Muscle of back (tissue), 13 donors: ENCODE measurements at places on chromosomes 7 and 10. TPM values are rescaled to one million over a fixed set of nuclear protein-coding genes. Genes with fewer than 3 reads are reported as not detected.

DNA sequence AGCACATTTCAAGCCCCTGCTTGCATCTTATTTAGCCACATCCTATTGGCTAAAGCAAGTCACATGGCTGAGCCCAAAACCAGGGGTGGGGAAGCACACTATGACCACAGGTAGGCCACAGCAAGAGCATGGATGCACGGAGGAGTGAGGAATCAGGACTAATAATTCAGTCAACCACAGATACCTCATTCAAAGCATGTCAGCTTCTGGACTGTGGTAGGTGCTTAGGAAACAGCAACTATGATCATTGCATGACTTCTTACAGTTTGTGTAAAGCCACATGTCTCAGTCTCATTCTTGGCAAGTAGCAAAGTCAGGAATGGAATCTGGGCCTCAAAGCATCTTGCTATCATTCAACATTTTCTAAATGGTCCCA is 79.0 kb upstream of the EMX2 start:
- no peak for DNase-seq

DNA sequence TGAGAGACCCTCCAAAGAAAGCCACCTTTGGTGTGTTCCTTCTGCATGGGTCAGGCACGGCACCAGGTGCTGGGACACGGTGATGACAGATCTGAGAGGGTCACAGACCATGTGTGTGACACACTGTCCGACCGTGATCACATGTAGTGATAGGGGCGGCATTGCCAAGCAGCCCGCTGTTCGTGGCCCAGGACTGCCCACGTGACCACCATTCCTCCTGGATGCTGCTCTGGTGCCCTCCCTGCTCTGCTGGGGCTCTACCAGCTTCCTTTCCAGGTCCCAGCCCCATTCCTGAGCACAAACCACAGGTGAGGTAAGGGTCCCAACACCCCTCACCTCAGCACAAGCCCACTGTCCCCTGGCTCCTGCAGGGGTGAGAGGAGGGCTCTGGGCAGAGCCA is 10.1 kb upstream of the SLC18A3 start:
- no peak for DNase-seq

- peak; percentile 60 for DNase-seq
These were observed at the start of gene CD36 for GRCh38 chr7:80637911-80638765. Gene CD36 (plus strand): TSS chr7:80638642. CDS start chr7:80646741, 8,099 bp downstream.

GRCh38 chr10:54065106-54065505 is 735.9 kb downstream of the PCDH15 start:
- DNase-seq, result no peak

DNA sequence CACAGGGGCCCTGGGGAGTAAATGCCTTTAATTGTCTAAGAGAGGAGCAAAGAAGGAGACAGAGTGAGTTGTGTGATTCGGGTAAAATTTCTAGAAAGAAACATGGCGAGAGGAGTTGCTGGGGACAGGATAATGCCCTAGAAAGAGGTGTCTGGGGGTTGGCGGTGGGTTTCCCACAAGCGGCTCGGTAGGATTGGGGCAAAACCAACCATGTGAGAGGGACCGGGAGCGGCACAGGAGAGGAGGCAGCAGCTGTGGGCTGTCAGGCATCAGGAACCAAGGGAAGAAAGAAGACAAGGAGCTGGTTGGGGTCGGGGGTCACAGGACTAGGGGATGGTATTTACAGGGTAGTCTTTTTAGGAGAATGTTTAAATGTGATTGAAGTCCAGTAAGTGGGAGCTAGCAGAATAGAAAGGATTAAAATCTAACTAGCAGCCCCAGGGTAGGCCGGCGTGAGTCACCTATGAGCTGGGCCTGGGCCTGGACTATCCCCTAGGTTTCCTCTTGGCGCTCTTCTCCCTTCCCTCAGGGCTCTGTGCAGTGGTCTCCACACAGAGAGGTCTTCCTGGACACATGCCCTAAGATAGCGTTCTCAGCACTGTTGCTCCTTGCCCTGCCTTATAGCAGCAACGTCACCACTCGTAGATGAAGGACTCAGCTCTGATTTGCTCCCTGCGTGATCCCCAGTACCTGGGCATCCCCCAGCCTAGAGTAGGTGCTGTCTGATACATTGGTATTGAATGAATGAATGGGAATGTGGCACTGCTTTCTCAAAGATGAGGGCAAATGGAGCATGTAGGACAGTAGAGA is 32.6 kb downstream of the IKZF1 start:
- no peak for DNase-seq

DNA sequence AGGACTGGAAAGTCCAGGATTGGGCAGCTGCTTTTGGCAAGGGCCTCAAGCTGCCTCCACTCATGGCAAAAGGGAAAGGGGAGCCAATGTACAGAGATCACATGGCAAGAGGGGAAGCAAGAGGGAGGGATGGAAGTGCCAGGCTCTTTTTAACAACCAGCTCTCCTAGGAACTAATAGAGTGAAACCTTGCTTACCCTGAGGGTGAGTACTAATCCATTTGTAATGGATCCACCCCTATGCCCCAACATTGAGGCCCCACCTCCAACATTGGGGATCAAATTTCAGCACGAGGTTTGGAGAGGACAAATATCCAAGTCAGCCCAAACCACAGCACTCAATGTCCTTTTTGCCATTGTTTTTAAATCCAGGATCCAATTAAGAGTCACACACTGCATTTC is 12.5 kb downstream of the HABP2 start:
- DNase-seq, result no peak

DNA sequence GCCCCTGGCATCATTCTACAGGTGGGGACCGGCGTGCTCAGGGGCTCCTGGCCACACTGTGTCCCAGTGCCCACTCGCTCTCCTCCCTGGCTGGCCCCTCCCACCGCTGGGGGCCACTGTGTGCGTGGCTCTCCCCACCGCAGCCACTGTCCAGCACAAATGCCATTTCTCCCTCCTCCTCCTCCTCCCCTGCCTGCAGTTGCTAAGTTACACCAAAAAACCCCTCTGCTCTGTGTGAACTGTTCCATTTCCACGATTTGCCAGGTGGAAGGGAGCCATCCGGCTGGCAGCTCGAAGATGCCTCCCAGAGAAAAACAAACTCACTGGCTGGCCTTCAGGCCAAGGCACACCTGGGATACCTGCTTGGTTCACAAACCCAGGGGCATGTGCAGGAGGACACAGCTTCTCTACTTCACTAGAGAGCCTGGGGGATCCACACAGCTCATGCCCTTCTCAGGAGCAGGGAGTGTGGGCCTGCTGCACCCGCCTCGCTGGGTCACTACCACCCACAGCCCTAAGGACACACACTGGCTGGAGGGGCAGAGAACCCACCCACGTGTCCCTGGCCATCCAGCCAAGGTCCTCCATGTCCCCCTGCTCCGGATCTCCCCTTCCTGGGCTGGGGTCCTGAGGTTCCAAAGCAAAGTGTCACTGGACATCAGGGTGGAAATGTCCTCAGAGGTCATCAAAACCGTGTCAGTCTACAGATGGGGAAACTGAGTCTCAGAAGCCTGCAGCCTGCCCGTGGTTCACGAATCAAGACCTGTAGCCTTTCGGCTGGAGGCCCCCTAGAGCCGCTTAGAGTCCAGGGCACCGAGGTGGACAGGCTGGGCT is 1.7 kb downstream of the RASGEF1A start:
- no peak for DNase-seq

DNA sequence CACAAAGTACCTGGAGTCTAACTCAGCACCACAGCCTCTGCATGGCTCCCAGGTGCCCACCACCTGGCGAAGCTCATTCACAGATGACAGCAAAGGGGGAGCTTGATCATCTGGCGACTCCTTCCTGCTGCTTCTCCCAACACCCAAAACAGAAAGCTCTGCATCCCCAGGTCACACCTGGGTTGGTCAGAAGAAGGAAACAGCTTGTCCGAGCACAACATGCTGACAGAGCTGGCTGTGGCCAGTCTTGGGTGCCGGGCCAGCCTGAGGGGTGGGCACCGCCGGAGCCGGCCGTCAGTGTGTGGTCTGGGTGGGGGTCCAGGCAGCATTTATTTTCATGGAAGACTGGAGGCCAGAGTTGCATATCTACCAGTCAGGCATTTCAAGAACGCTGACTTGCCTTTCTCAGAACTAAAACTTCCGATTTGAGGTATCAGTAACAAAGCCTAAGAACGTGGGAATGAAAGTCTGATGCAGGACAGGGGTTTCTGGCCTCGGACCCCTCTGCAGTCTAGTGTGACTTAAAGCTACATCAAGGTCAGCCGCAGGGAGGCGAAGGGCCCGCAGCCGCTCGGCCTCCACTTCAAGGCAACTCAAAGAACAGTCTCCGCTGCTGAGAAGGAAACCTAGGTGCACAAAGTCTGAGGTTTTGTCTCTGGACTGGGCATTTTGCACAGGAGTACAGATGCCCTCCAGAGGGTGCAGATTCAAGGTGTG is 109.6 kb downstream of the CYTH3 start:
- DNase-seq, result no peak

- no peak for DNase-seq
These were observed 108.8 kb downstream of the GNAI1 start for GRCh38 chr7:80243425-80243824.

- no peak for DNase-seq
These were observed 612 bp downstream of the HILPDA start for GRCh38 chr7:128456255-128456725.

GRCh38 chr7:28626624-28627262 is 214.4 kb downstream of the CREB5 start:
- DNase-seq, result no peak

DNA sequence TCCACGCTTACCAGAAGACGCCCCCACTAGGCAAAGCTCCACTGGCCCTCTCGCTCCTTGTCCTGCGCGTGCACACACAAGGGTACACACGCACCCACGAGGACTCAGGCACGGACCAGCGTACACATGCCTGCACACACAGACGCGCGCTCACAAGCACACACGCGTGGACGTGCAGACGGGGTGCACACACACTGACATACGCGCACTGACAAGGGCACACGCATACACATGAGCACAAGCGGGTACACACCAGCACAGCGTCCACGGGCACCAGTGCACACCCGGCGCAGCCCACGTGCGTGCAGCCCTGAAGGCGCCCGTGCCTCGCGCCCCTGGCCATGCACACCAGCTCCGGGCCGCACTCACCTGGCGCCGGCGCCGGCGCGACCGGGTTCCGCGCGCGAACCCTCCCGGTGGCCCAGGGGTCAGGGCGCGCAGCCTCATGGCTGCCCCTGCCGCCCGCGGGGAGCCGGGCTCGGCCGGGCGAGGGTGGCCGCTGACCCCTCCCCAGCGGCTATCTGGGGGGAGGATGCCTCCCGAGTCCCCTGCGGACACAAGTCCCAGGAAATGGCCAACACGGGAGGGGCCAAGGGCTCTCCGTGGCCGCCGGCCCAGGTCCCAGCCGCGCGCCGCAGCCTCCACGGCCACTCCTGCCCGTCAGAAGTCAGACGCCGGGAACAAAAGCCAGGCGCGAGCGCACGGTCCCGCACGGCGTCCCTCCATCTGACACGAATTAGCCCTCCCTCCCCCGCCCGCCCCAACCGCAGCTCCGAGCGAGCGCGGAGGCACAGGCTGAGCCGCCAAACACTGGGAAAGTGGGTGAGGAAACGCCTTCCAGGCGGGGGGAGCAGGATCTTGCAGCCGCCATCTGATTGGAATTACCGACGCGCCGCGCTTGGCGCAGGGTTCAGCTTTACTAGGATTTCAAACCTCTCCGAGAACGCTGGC is 45.0 kb downstream of the TNS3 start:
- DNase-seq, result peak; percentile 79

- DNase-seq, result no peak
These were observed 197.0 kb downstream of the GLRX3 start for GRCh38 chr10:130333185-130333584.

GRCh38 chr7:84095971-84096370 is 98.6 kb downstream of the SEMA3A start:
- no peak for DNase-seq

GRCh38 chr7:33212144-33212543 is 82.8 kb downstream of the BBS9 start:
- no peak for DNase-seq

DNA sequence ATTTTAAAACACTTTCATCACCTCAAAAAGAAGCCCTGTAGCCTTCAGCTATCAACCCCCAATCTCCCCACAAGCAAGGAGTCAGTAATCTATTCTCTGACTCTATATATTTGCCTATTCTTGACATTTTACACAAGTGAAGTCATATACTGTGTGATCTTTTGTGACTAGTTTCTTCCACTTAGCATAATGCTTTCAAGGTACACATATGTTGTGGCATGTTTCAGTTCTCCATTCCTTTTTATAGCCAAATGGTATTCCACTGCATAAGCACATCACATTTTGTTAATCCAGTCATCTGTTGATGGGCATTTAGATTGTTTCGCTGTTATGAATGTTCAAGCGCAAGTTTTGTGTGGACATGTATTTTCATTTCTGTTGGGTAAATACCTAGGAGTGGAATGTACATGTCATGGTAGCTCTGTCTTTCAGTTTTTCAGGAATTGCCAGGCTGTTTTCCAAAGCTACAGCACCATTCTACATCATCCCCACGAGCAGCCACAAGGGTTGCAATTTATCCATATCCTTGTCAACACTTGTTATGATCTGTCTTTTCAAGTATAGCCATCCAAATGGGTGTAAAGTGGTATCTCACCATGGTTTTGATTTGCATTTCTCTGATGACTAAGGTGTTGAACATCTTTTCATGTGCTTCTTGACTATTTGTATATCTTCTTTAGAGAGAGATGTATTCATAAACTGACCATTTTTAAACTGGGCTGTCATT is 405.6 kb downstream of the KCNMA1 start:
- no peak for DNase-seq

DNA sequence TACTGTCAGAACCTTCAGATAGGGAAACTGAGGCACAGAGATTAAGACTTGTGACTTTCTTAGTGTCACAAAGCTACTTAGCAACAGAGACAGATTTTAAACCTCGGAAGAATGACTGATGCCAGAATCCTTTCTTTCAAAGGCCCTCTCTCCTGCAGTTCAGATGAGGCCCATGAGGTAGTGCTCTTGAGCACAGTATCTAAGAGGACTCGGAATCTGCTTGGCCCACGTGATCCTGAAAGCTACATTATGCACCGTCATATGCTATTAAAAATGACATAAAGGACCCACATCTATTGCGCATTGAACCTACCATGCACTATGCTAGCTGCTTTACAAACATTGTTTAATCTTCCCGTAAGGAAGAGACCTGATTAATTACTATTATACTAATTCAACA is 355.9 kb downstream of the SFMBT2 start:
- DNase-seq, result no peak

DNA sequence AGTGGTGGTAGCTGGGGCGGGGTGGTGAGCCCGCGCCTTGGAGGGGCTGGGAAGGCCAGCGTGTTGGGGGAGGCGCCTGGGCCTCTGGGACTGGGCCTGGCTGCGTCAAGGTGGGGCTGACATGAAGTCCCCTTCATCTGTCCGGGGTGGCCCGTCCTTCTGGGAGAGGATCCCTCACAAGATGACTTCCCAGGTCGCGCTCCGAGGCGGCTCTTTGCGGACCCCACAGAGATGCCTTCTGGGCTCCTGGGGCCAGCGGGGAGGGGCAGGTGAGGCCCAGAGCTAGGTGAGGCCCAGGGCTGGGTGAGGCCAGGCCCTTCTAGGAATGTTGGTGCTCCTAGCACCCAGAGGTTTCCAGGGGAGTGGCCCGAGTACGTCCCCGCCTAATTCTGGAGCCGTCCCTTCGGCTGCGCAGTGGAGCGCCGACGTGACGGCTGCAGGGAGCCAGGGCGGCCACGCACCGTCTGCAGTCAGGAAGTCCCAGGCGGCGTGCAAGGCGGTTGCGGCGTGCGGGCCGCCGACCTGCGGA is 58.2 kb upstream of the NUPR2 start:
- no peak for DNase-seq

GRCh38 chr10:88473989-88474883 is 108.9 kb downstream of the RNLS start:
- DNase-seq, result no peak

OR6B1 gene
- polyA plus RNA-seq, result not detected

VAX1 gene
- polyA plus RNA-seq, result not detected

ZNF789 gene
- polyA plus RNA-seq, result 14.5 TPM

HOXA1 gene
- polyA plus RNA-seq, result 1.0 TPM

OR13A1 gene
- not detected for polyA plus RNA-seq

UFSP1 gene
- polyA plus RNA-seq, result 3.1 TPM

INA gene
- 0.12 TPM for polyA plus RNA-seq

TEX47 gene
- polyA plus RNA-seq, result not detected

ITIH5 gene
- polyA plus RNA-seq, result 43.7 TPM
